ENCODE measurements at places on chromosomes 7 and 10. TPM values are rescaled to one million over a fixed set of nuclear protein-coding genes. Genes with fewer than 3 reads are reported as not detected.

The PRKG1 gene
- 17.9 TPM for total RNA-seq

- DNase-seq, result no peak
Observed at GRCh38 chr10:75708060-75708459, 276.6 kb downstream of the LRMDA start.

DNA sequence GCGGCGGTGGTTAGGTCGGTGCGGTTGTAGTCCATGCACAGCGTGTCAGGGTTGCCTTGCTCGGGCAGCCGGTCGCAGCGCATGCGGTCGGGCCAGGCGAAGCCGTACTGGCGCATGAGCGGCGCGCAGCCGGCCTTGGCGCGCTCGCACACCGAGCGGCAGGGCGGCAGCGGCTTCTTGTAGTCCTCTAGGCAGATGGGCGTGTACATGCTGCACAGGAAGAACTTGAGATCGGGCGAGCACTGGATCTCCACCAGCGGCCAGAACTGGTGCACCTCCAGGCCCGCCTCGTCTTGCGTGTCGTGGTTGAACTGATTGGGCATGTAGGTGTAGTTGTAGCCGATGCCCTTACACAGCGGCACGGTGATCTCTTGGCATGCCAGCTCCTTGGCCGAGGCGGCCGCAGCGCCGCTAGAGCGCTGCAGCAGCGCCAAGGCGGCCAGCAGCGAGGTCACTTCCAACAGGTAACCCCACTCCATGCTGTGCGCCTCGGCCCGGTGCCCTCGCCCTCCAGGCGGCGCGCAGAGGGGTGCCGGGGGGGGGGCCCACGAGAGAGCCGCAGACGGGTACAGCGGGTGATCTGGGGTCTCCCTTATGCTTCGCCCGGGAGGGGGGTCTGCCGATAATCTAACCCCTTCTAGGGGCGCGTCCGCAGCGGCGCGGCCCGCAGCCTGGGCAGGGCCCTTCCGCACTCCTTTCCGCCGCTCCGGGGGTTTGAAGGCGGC is 983 bp downstream of the FZD8 start:
- DNase-seq, result no peak

DNA sequence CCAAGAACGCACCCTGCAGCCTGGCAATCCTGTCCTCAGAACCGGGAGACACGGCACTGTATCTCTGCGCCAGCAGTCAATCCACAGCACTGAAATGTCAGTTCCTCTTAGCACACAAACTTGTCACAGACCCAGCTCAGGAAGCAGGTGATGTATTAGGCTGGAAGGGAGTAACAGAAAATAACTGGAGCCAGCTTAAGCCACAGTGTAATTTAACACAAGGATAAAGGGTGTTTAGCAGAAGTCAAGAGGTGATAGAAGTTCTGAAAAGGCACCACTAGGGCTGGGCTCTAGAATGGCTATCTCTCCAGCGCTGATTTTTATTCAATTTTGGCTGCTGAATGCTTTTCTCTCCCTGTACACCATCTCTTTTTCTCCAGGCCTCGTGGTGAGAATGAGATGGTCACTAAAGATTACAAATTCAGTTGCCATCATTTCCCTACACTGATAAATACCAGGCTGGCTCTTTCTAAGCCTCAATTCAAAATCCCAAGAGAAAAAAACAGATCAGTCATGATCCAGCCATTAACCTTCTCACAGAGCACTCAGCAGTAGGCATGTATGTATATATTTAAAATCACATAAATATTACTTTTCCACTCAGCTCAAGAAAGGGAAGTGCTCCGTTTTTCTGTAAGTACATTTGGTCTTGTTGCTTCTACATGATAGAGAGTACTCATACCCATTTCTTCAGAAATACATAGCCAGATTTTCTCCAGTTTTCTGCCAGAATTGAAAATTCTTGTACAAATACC is 102.7 kb upstream of the PRSS1 start:
- DNase-seq, result no peak

The SEMA3D gene
- 2.2 TPM for total RNA-seq

All from vagina (tissue), 2 donors.